Body of pancreas (tissue), 4 donors: ENCODE measurements at places on chromosomes 2 and 18. TPM values are rescaled to one million over a fixed set of nuclear protein-coding genes. Genes with fewer than 3 reads are reported as not detected.
A peak's percentile ranks its signal among the peaks of the same experiment; 100 is the strongest.

DNA sequence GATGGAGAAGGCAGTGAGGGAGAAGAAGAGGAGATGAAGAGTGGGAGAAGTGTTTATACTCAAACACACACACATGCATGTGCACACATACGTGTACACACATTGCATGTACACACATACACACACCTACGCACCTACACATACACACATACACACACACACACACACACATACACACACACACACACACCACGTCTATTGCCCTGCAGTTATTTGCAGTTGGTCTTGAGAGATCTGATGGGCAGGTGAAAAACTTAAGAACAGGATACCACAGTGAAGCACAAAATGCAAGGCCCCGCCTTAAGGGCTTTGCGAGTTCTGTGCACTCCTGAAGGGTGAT lies 190.2 kb downstream of the MYCN start:
- no peaks in the 10 kb centered on the region for H3K27me3 ChIP-seq
- H3K27ac ChIP-seq = no peak overlapping the region
- no peaks in the 10 kb centered on the region for H3K36me3 ChIP-seq
- H3K4me1 ChIP-seq = no peaks in the 10 kb centered on the region

GRCh38 chr2:80499095-80499494 lies 194.5 kb upstream of the LRRTM1 start:
- H3K27me3 ChIP-seq = no peaks in the 10 kb centered on the region
- DNase-seq = peak; percentile 31
- H3K27ac ChIP-seq = no peak overlapping the region
- H3K4me3 ChIP-seq = no peak overlapping the region

- H3K4me1 ChIP-seq = peaks cover 27% of the 10 kb centered on the region
- H3K27me3 ChIP-seq = no peaks in the 10 kb centered on the region
- H3K27ac ChIP-seq = no peak overlapping the region
- peak; percentile 91 for DNase-seq
- no peaks in the 10 kb centered on the region for H3K36me3 ChIP-seq
- no peak overlapping the region for H3K4me3 ChIP-seq
Measured at GRCh38 chr2:100895402-100895801, 75.5 kb downstream of the NPAS2 start.

GRCh38 chr18:63185984-63186383 lies 133.6 kb downstream of the BCL2 start:
- no peak overlapping the region for H3K27ac ChIP-seq
- H3K4me3 ChIP-seq = no peak overlapping the region
- peaks cover 18% of the 10 kb centered on the region for H3K4me1 ChIP-seq
- H3K36me3 ChIP-seq = no peaks in the 10 kb centered on the region
- H3K27me3 ChIP-seq = no peaks in the 10 kb centered on the region

DNA sequence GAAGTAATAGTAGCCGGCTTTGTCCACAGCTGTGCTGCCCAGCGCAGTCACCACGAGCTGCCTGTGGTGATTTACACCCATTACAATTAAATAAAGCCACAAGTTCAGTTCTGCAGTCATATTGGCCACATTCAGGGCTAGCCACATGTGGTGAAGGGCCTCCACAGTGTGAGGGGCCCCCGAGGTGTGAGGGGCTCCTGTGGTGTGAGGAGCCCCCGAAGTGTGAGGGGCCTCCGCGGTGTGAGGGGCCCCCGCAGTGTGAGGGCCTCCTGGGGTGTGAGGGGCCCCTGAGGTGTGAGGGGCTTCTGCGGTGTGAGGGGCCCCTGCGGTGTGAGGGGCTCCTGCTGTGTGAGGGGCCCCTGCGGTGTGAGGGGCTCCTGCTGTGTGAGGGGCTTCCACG lies 191.2 kb downstream of the CTIF start:
- H3K27me3 ChIP-seq = no peaks in the 10 kb centered on the region
- H3K36me3 ChIP-seq = no peaks in the 10 kb centered on the region
- DNase-seq = no peak
- H3K4me1 ChIP-seq = no peaks in the 10 kb centered on the region
- H3K4me3 ChIP-seq = no peak overlapping the region
- H3K27ac ChIP-seq = no peak overlapping the region

DNA sequence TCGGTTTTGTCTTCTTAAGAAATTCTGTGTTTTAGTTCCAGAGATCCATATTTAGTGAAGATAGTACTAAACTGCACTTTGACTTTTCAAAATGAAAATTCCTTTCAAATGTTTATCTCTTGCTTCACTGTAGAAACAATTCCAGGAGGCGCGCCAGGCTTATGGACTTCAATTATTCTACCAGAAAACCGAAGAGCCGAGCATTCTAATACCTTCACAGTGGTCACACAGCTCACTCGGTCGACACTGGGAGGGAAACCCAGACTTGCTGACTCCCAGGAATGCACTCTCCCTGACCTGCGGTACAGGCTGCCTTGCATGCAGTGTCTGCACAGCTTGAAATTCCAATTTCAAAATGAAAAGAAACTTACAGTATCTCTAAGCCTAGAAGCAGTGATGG lies 119.9 kb upstream of the PIEZO2 start:
- H3K4me3 ChIP-seq = no peak overlapping the region
- no peak for DNase-seq
- no peaks in the 10 kb centered on the region for H3K36me3 ChIP-seq
- H3K4me1 ChIP-seq = no peaks in the 10 kb centered on the region

DNA sequence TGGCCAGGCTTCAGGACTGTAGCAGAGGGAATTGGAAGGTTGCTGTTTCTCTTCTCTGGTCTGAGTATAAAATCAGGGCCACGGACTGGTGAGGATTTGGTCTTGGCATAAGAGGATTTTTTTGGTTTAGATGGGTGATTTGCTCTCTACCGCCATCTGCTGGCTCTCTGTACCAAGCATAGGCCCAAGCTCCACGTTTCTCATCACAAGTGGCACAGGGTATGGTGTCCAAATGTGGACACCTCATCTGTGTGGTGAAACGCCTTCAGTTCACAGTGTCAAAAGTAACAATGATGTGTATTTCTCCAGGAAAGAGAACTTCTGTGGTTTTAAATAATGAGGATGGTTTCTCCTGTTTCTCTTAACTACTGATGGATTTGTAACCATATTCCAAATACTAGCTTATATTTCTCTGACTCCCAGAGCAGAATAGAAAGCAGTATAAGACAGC lies 115.1 kb downstream of the EML6 start:
- DNase-seq = peak; percentile 66
- H3K36me3 ChIP-seq = no peaks in the 10 kb centered on the region
- H3K27me3 ChIP-seq = no peaks in the 10 kb centered on the region
- peaks cover 6% of the 10 kb centered on the region for H3K4me1 ChIP-seq

- no peak for DNase-seq
- H3K27me3 ChIP-seq = no peaks in the 10 kb centered on the region
- H3K27ac ChIP-seq = no peak overlapping the region
- no peaks in the 10 kb centered on the region for H3K36me3 ChIP-seq
- H3K4me3 ChIP-seq = no peak overlapping the region
Measured at GRCh38 chr2:187250137-187250536, 197.9 kb downstream of the CALCRL start.

DNA sequence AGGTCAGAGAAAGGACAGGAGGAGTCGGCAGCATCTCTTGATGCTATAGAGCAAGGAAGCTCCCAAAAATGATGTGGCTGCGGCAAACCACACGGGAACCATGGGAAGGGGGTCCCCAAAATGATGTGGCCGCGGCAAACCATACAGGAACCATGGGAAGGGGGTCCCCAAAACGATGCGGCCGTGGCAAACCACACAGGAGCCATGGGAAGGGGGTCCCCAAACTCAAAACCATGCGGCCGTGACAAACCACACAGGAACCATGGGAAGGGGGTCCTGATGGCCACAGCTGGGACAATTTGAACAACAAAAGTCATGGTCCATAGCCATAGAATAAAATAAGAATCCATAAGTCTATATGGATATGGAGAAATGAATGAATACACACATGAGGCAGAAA lies 58.4 kb upstream of the GLI2 start:
- H3K27ac ChIP-seq = no peak overlapping the region
- no peaks in the 10 kb centered on the region for H3K27me3 ChIP-seq
- DNase-seq = no peak
- no peaks in the 10 kb centered on the region for H3K36me3 ChIP-seq
- no peak overlapping the region for H3K4me3 ChIP-seq
- H3K4me1 ChIP-seq = peaks cover 3% of the 10 kb centered on the region

The ATP6V1C2 gene
- 0.66 TPM for total RNA-seq

The LBX2 gene
- total RNA-seq = 7.6 TPM

DNA sequence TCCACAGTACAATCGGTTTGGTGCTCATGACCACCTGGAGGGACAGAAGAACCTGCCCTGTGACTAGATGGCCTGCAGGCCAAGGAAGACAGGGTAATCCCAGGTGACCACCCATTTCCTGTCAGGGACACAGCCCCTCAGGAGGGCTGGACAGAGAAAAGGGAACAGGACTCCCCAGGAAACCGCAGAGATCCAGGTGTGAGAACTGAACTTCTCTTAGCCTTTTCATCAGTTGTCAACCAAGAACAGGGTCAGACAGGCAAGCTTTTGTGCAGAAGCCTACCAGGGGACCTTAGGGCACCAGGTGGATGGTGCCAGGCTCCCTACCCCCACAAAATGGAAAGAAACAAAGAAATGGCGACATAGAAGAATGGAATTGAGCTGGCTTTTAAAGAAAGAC lies 132.3 kb downstream of the HDAC4 start:
- peak overlapping the region; percentile 26 for H3K27ac ChIP-seq
- peaks cover 44% of the 10 kb centered on the region for H3K4me1 ChIP-seq
- no peaks in the 10 kb centered on the region for H3K36me3 ChIP-seq
- DNase-seq = no peak

DNA sequence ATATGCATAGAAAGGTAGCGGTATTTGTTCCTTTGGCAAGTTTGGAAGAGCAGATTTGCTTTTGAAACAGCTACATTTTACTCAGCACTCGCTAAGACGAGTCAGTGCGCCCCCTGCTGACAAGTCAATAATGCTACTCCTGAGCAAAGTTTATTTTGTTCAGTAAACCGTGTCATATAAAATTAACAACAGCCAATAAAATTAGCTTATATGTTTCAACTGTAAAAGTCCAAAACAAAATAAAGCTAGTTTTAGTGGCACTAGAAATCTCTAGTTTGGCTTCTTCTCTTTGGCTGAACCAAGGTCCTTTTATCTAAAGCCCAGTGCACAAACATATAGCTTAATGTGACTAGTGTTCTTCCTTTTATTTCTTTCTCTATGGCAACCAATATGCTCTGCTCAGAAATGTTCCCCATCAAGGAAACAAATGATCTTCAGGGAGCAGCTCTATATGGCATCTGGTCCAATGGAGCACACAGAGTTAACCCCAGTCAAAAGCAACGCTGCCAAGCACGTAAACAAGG lies 4.2 kb upstream of the POU3F3 start:
- peak; percentile 47 for DNase-seq
- peaks cover 22% of the 10 kb centered on the region for H3K4me1 ChIP-seq
- H3K36me3 ChIP-seq = no peaks in the 10 kb centered on the region
- H3K27me3 ChIP-seq = peaks cover 56% of the 10 kb centered on the region
- no peak overlapping the region for H3K4me3 ChIP-seq
- H3K27ac ChIP-seq = no peak overlapping the region

GRCh38 chr2:181657379-181657778 lies 474 bp upstream of the CERKL start:
- no peak overlapping the region for H3K4me3 ChIP-seq
- no peak overlapping the region for H3K27ac ChIP-seq
- DNase-seq = no peak
- no peaks in the 10 kb centered on the region for H3K36me3 ChIP-seq

The GALR1 gene
- total RNA-seq = under 0.01 TPM

DNA sequence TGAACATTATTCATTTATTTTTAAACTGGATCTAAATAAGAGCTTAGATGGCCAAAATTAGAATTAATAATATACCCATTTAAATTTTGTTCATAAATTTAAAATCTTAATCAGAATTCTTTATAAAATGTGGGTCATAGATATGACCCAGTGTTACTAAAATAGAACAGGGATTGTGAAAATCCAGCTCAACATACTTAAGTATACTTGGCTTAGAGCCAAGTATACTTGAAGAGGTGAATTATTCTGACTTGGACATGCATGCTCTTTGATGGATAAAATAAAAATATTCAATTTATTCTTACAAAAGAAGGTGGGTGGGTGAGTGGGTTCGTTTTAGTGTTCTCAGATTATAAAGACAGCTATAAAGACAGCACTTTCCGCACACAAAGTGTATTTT lies 70.7 kb downstream of the SPOPL start:
- peaks cover 3% of the 10 kb centered on the region for H3K36me3 ChIP-seq
- DNase-seq = no peak
- H3K27me3 ChIP-seq = no peaks in the 10 kb centered on the region
- H3K27ac ChIP-seq = no peak overlapping the region

The ALLC gene
- not detected for total RNA-seq

The STRADB gene
- total RNA-seq = 24.7 TPM

DNA sequence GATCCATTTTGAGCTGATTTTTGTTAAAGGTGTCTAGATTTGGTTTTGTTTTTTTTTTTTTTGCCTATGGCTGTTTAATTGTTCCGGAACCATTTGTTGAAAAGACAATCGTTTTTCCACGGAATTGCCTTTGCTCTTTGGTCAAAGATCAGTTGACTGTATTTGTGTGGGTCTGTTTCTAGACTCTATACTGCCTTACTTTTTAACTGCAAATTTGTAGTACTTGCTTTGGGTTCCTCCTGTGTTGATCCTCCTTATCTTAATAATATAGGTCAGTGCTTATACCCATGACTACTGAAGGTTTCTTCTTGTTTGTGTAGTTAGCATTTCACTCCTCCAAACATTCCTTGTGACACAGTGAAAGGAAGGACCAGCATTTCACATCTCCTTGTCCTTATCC lies 30.4 kb downstream of the CERS6 start:
- H3K27ac ChIP-seq = no peak overlapping the region
- H3K27me3 ChIP-seq = no peaks in the 10 kb centered on the region
- no peak overlapping the region for H3K4me3 ChIP-seq
- DNase-seq = no peak
